ENCODE measurements at places on chromosomes 2 and 18.
A peak's percentile ranks its signal among the peaks of the same experiment; 100 is the strongest.

DNA sequence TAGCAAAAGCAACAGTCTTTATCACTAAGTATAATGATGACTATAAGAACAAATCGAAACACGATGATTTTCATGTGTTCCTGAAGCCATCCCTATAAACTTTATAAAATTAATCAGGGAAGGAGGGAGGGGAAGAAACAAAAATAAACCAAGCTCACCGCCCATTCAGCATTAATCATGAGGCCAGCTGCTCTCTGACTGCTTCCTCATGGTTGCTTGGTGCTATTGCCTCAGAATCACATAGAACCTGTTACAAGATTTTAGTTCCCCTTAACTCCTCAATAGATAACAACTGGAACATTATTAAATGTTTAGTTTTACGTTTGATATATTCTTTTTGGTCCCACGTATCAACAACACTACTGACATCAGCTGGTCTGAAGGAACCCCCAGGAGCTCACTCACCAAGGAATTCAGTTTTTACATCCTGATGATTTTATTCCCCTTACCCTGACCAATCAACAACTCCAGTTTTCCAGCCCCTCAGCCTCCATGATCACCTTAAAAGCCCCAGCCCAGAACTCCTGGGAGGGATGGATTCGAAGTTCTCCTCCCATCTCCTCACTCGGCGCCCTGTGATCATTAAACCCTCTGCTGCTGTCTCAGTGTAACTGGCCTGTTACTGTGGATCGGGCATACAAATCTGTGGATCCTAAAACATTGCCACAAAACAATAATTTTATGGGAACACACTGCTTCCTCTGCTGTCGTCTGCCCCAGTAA is 10.6 kb upstream of the HNRNPLL start:
- DNase-seq: no peak

GRCh38 chr18:58213440-58213839 is 169.4 kb downstream of the NEDD4L start:
- no peak for DNase-seq

GRCh38 chr2:55856936-55857335 is 66.6 kb downstream of the EFEMP1 start:
- no peak for DNase-seq

GRCh38 chr18:35474884-35475283 is 22.9 kb downstream of the INO80C start:
- DNase-seq: no peak

- DNase-seq: no peak
Observed at GRCh38 chr2:21610304-21610703, 486.5 kb downstream of the TDRD15 start.

DNA sequence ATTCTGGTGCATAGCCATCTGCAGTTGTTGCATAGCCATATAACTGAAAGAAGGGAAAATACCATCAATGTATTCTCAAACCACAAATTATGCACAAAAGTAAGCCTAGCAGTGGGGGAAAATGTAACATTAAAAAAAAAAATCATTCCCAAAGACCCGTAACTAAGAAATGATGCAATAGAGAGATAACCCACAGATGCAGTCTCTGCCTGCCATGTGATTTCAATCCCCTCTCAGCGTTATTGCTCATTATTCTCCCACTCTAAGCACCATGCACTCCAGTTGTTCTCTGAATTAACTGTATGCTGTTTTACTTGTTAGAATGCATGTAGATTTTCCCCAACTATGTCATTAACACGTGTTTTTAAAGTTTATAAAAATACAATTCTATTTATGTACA is 14.1 kb downstream of the DSC1 start:
- DNase-seq: no peak

DNA sequence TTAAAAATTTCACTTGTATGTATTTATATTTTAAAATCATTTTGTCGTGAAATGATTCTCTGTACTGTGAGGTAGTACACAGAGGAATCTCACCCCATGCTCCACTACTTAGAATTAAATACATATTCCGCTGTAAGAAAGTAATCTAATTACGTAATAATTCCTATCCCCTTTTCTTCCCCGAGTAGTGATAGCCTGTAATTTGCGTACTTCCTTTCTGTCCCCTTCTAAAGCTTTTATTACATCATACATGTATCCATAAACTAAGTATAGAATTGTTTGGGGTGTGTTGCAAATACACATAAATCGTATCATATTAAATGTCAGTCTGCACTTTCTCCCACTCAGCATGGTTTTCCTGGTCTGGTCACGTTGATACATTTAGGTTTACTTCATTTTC is 12.4 kb upstream of the CHCHD5 start:
- DNase-seq: no peak

DNA sequence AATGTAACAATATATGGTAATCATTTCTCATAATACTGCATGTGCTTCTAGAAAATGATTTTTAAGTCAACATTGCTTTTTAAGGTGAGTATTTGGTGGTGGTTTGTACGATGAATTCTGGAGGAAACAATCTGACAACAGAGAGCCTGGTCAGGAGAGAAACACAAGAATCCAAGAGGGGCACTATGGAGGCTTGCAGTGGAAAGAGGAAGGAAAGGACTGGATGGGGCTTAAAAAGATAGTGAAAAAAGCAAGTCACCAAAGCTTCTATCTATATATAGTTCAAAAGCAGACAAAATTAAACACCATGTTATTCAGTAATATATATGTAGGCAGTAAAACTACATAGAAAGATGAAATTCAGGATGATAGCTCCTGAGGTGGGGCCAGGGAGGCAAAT is 109.4 kb upstream of the SERTAD2 start:
- no peak for DNase-seq

- no peak for DNase-seq
Observed at GRCh38 chr2:238914648-238915015, 66.7 kb downstream of the TWIST2 start.

DNA sequence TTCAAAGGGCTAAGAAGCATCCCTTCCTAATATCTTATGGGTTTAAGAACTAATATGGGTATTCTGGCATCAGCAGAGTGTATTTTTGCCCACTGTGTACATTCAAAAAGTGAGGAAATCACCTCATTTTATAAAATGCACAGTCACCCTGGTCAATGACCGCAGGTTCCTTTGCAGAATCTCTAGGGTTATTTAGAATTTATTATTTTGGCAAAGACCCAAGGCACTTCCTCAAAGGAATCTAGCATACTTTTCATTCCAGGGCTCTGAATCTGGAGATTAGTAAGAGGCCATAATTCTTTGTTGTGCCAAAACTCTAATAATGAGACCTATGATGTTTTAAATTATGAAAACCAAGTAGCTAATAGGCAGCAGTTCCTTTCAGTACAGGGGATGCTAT is 27.2 kb upstream of the CDH2 start:
- DNase-seq: no peak

DNA sequence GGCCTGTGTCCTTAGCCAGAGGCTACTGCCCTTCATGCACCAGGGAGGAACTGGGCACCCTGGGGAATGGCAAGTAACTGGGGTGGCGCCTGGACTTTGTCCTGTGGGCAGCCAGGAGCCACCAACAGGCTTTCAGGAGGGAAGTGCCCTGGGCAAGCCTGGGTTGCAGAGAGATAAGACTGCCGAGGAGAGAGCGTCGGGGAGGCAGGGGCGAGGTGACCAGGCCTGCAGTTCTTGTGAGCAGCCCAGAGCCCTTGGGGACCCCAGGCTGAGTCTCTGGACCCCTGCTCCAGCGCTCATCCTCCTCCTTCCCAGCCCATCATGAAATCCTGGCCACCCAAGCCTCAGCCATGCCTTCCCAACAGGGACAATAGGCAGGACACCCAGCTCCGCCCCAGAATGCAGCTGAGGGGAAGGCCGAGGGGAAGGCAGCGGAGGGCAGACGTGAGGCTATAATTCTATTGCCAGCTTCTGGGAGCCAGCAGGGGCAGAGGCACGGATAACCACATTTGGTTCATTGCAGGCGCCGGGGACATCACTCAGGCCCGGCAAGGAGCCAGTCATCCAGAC is 25.1 kb downstream of the ADRA2B start:
- DNase-seq: no peak

DNA sequence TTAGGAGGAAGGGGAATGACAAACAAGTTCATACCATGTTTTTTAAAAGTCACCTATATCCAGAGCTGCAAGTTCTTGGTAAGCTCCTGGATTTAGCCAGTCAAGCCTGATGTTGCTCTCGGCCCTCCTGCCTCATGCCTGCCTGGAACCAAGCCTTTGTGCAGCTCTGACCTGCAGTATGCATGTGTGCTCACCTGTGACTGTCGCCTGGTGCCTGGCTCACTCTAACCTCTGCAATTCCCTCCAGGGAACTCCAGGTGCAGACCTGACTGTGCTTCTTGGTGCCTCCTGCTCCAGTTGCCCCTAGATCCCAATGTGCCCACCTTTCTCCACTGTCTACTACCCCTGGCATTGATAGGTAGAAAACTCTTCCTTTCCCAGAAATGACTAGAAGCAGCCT is 85.1 kb upstream of the ZBTB14 start:
- no peak for DNase-seq

- no peak for DNase-seq
Observed at GRCh38 chr2:36727550-36727949, 31.0 kb downstream of the VIT start.

- no peak for DNase-seq
Observed at GRCh38 chr2:21294446-21294845, 170.7 kb downstream of the TDRD15 start.

DNA sequence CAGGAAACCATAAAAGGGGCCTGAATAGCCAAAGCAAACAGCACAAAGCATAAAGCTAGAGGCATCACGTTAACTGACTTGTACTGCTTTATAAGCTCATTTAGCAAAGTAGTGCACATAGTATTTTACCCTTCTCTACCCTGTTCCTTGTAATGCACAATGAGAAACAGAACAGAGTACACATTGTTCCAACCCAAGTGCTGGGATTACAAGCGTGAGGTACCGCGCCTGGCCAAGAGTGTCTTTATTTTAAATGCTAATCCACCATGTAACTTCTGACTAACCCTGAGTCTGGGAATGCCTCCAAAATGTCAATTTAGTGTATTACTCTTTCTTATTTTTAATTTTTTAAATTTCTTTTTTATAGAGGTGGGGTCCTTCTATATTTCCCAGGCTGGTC is 46.4 kb upstream of the STON1 start:
- DNase-seq: no peak

DNA sequence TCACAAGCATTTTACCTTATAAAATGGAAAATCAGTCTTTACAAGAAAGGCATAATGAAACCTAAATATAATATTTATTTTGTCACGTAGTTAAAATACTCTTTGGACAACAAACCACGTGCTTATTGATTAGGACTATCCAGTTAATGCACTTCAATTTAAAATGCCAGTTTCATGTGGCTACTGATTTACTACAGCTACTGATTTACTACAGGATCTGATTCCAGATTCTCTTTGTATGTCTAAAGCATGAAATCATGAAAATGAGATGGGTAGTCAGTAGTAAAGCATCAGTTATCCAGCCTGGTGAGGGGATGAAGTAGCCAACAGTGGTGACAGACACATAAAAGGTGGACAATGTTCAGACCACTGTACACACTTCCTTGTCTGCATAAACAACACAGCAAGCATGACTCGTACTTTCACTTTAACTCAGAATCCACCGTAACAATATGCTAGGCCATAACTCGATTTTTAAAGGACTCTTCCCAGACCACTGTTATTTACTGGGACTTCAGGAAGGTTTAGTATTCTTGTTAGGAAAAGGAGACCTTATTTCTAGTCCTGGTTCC is 24.9 kb downstream of the ACAA2 start:
- DNase-seq: no peak

DNA sequence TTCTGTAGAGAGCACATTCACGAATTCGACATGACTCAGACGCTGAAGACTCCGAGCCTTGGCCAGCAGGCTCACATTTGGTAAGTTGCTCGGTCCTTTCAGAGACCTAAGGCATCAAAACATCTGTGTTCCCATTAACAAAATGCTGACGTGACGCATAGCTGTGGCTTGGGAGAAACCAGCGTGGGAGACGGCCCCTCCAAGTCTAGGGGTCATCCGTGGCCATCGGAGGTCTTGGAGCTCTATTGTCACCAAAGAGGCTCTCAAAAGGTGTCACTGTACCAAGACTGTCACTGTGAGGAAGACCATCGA is 14.9 kb downstream of the FBLN7 start:
- no peak for DNase-seq

DNA sequence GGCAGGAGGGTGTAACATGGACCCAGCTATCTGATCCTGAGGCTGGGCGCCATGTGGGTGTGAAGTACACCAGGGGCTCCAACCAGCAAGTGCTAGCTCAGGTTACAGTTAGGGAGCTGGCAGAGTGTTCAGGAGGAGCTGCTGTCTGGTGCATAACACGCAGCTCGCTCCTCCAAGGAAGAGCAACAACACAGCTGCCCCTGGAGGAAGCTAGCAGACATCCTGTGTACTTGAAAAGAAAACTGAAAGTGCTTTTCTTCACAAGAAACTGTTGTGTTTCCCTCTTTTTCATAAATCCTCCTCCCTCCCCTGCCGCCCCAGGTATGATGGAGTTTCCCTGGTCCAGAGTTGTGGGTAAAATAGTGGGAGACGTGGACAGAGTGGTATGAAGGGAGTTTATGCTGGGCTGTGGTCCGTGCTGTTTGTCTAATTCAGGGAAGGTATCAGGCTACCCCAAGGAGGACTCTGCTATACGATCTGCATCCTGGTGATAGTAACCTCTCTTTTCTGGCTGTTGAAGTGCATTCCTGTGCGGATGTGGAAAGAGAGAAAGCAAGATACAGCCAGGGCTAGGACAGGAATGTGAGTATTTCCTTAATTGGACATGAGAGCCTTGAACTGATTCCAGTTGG is 6.1 kb upstream of the LBH start:
- DNase-seq: peak; percentile 34

- no peak for DNase-seq
Observed at GRCh38 chr2:127330753-127331152, 36.8 kb upstream of the ERCC3 start.

DNA sequence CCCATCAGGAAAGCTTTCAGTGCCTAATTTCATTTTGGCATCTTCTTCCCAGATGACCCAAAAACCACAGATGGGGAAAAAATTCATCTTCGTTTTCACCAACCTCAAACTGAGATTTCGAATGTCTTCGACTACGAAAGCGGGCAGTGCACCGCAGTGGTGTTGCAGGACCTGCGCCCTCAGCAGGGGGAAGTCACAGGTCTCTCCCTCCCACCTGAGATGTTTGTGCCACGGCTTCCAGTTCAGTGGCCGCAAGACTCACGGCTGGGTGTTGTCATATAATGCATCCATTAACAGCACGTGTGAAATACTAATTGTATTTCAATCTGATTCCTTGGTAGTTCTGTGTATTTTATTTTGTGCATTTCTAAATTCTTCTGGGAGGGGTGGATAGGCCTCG is 66.2 kb upstream of the SALL3 start:
- no peak for DNase-seq

- no peak for DNase-seq
Observed at GRCh38 chr2:176107731-176108181, 676 bp downstream of the HOXD11 start.

DNA sequence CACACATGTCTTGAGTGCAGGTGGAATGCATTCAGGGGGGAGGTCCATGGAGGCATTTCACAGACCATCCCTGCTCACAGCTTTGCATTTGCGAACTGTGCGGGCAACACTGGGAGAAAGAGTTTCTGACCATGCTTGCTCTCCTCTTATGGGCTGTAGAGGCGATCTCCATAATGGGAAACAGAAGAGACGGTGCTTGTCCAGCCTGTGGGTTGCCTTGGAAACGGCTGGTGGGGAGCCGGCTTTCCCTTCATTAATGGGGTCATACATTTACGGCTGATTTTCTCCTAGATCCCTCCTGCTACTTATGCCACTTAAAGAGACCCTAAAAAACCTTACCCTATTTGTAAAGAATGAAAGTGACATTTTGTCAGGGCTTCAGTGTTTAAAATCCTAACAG is 147.4 kb downstream of the SOX11 start:
- no peak for DNase-seq

Data from effector memory CD4-positive, alpha-beta T cell (primary cell).